Naive thymus-derived CD8-positive, alpha-beta T cell (primary cell): ENCODE measurements at places on chromosomes 7 and 10. TPM values are rescaled to one million over a fixed set of nuclear protein-coding genes. Genes with fewer than 3 reads are reported as not detected.
A peak's percentile ranks its signal among the peaks of the same experiment; 100 is the strongest.

The BCCIP gene
- 46.3 TPM for total RNA-seq

The COBL gene
- total RNA-seq: not detected

The PCLO gene
- total RNA-seq: not detected

The LDB1 gene
- 156 TPM for total RNA-seq

GRCh38 chr7:53642361-53642760 is 606.9 kb downstream of the POM121L12 start:
- no peak overlapping the region for H3K27ac ChIP-seq
- DNase-seq: no peak
- no peaks in the 10 kb centered on the region for H3K27me3 ChIP-seq
- no peaks in the 10 kb centered on the region for H3K4me1 ChIP-seq
- H3K36me3 ChIP-seq: no peaks in the 10 kb centered on the region

GRCh38 chr10:12896251-12896650 is 105.3 kb downstream of the CCDC3 start:
- H3K4me3 ChIP-seq: no peak overlapping the region
- peaks cover 13% of the 10 kb centered on the region for H3K27me3 ChIP-seq

GRCh38 chr7:151851145-151851751 is 25.7 kb downstream of the PRKAG2 start:
- H3K4me3 ChIP-seq: peak overlapping the region; percentile 66
- no peaks in the 10 kb centered on the region for H3K27me3 ChIP-seq
- DNase-seq: no peak
- H3K27ac ChIP-seq: peak overlapping the region; percentile 43
- peaks cover 18% of the 10 kb centered on the region for H3K4me1 ChIP-seq
- H3K36me3 ChIP-seq: no peaks in the 10 kb centered on the region

GRCh38 chr10:48470115-48470892 is 134.6 kb downstream of the ARHGAP22 start:
- H3K4me1 ChIP-seq: no peaks in the 10 kb centered on the region
- no peak overlapping the region for H3K4me3 ChIP-seq
- no peak overlapping the region for H3K27ac ChIP-seq
- no peaks in the 10 kb centered on the region for H3K36me3 ChIP-seq
- no peaks in the 10 kb centered on the region for H3K27me3 ChIP-seq

DNA sequence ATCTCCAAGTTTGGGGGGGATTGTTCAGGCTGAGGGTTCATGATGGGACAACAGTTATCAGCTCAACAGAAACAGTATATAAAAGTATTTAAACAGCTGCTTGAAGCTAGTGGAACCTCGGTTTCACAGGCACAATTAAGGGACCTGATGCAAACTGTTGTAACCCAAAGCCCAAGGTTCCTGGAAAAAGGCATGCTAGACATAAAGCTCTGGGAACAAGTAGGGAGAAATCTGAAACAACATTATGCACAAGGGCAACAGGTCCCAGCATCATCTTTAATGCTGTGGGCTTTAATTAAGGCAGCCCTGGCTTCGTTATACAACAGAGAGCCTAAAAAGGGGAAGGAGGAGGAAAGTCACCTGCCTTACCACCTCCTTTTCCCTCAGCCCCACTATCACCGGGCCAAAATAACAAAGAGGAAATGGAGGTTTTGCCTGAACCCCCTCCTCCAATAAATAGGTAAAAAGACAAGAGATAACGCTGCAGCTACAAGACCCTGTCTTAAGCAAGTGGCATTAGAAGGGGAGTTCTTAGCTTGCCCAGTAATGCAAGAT is 83.2 kb upstream of the GPR22 start:
- H3K36me3 ChIP-seq: no peaks in the 10 kb centered on the region
- no peak overlapping the region for H3K27ac ChIP-seq
- no peak overlapping the region for H3K4me3 ChIP-seq
- DNase-seq: no peak
- peaks cover 19% of the 10 kb centered on the region for H3K4me1 ChIP-seq

GRCh38 chr7:36300696-36301350 is 88.8 kb upstream of the ANLN start:
- no peaks in the 10 kb centered on the region for H3K27me3 ChIP-seq
- H3K36me3 ChIP-seq: no peaks in the 10 kb centered on the region
- no peak for DNase-seq
- no peaks in the 10 kb centered on the region for H3K4me1 ChIP-seq

DNA sequence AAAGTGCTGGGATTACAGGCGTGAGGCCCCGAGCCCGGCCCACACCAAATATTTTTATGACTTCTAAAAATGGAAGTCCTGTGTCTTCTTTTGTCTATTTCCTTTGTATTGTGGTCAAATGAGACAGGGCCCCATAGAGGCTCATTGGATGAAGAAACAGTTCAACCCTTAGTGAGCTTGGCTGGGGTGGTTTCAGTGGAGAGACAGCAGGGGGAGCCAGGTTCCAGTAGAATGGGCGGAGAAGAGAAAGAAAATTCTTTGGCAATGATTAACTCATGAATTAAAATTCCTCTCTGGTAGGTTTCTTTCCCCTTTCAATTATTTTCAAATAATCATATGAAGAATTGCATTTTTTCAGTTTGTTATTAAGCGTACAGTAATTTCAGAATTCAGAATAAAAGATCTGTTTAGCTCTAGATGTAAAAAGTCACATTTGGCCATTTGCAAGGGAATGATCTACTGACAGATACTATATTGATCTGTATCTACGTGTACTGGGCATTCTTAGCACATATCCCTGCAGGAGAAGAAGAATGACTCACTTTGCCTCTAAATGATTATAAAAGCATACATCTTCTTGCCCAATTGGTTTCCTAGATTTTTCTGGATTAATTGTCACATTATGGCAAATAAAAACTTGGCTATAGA is 43.2 kb downstream of the PNLIPRP3 start:
- no peak overlapping the region for H3K27ac ChIP-seq
- no peak overlapping the region for H3K4me3 ChIP-seq
- H3K27me3 ChIP-seq: peaks cover 20% of the 10 kb centered on the region
- no peak for DNase-seq

GRCh38 chr10:44511601-44512000 is 126.7 kb upstream of the CXCL12 start:
- H3K4me1 ChIP-seq: no peaks in the 10 kb centered on the region
- H3K4me3 ChIP-seq: no peak overlapping the region
- DNase-seq: no peak
- H3K27me3 ChIP-seq: peaks cover 6% of the 10 kb centered on the region

DNA sequence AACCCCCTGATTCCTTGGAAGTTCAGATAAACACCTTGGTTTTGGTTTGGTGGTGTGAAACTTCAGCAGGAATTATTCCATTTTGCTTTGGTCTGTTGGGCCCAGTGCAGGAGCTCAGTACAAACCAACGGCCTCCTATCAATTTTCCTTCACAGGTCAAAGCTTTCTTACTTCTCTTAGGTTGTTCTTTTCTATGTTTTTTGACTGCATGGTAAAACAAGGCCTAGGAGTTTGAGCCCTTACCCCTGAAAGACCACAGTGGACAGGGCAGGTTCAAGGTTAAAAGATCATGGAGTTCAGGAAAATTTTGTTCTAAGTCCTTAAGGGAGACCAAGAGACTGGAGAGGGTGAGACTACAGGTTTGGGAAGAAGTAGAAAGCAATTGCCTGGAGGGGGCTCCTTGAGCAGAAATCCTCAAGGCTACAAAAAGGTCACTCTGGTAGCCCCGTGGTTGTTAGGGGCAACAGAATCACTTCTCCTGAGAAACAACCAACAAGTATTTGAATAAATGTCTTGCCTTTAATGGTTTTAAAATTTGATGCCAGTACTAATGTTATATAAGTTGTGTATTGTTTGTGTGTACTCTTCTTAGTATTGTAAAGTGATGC is 40.9 kb upstream of the FHIP2A start:
- H3K36me3 ChIP-seq: no peaks in the 10 kb centered on the region
- no peak overlapping the region for H3K27ac ChIP-seq
- peaks cover 8% of the 10 kb centered on the region for H3K27me3 ChIP-seq
- no peaks in the 10 kb centered on the region for H3K4me1 ChIP-seq
- H3K4me3 ChIP-seq: no peak overlapping the region
